ENCODE measurements at places on chromosomes 6 and 20.

DNA sequence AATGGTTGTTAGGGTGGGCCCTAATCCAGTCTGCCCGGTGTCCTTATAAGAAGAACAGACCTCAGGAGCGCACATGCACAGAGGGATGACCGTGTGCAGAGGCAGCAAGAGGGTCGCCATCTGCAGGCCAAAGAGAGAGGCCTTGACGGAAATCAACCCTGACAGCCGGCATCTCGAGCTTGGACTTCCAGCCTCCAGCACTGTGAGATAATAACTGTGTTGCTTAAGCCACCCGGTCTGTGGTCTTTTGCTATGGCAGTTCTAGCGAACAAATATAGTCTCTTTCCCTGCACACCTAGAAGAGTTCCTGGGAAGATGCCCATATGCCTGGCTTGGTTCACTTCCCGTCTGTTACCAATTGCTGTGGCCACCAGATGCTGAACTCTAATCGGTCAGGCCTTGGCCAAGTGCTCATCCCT is 35.3 kb upstream of the PTGIS start:
- DNase-seq: no peak

DNA sequence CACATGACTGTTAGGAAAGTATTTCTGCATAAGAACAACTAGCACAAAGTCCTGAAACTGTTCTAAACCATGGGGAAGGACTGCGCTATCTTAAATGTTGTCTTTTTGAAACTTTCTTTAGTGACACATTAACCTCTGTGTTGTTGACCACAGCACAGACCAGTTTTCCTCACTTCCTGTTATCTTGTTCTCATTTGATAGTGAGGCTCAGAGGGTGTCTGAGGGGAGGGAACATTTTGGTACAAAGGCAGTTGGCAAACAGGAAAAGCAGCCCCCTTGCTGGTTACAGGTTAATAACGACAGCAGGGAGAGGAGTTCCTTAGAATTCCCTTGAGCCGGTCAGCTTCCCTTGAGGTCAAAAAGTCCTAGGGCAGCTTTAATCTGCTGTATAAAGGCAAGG is 143.5 kb upstream of the BMP2 start:
- DNase-seq: no peak

DNA sequence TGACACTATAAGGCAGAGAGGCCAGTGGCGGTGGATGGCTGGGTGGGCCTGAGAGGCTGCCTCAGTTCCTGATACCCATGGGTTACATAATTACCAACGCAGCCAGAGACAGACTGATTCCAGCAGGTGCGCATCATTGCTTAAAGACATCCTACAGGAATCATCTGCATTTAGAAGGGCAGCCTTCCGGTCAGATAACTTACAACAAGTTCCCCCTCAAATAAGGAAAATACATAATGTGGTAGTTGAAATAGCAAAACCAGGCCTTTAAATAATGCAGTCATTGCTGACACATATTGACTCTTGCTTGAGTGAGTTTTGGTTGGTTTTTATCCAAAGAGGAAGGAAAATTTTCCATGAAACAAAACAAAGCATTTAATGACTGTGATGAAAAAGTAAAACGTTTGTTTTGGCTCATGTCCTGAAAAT is 81.9 kb downstream of the SIM1 start:
- no peak for DNase-seq

DNA sequence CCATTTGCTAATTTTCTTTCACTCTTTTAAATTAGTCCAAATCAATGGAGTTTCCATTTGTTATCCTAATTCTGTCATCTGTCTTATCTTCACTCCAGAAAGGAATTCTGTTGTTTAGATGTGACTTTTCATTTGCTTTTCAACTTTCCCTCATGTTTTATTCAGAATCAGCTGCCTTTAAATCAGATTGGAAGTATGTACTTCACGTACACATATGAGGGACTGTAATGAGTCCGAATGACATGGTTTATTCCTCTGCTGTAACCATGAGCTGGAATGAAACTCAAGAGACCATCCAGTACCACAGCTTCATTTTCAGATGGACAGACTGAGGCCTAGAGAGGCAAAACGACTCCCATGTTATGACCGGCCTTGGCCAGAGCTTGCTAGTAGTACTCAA is 302.3 kb downstream of the KIF16B start:
- DNase-seq: no peak

GRCh38 chr20:13665709-13666395 is 27.1 kb upstream of the TASP1 start:
- no peak for DNase-seq

DNA sequence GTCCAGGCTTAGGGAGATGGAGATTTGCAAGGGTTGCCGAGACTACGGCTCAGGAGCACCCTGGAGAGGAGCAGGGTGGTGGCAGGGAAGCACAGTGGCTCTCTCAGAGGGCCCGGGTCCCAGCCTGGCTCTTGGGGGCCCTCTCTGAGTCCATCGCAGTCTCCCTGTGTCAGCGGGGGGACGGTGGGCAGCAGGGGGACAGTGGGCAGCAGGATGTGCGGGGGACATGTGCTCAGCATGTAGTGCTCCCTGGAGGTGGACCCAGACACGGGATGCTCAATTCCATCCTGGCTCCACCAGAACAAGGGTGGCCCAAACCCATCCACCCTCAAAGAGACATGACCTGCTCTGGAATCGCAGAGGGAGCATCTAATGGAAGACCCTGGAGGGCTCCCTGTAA is 43.0 kb upstream of the ZBP1 start:
- DNase-seq: no peak

GRCh38 chr6:169174516-169175359 is 78.9 kb downstream of the THBS2 start:
- DNase-seq: no peak

DNA sequence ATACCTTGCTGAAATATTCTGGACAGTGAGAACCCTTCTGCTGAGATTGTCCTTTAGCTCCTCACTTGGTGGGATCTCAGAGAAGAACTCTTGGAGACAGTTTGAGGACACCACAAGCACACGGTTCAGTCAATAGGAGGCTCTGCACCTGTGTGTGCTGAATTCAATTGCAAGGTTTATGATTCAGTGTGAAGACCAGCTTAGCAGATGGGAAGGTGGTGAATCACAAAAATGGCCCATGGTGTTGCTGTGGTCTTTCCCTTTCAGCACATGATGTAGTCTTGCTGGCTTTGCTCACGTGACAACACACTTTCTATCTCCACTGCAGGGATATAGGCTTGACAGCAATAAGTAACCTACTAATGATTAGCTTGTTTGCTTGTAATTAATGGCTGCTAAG is 270.3 kb downstream of the SLC24A3 start:
- no peak for DNase-seq

DNA sequence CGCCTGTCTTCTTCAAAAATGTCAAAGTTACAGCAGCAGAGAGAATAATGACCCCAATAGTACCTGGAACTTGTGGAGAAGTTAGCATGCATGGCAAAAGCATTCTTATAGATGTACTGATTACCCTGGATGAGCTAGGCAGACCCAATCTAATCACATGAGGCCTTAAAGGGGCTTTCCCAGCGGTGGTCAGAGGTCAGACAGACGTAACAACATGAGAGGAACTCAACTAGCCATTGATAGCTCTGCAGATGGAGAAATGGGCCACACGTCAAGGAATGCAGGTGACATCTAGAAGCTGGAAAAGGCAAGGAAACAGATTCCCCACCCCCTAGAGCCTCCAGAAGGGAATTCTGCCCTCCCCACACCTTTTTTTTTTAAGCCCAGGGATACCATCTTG is 156.8 kb upstream of the ARID1B start:
- no peak for DNase-seq

GRCh38 chr6:153424719-153425400 is 293.8 kb upstream of the RGS17 start:
- no peak for DNase-seq
